SW480 (cell line): ENCODE measurements at places on chromosomes 13 and 19.

- peak; percentile 75 for DNase-seq
Observed at GRCh38 chr13:75481176-75482069, 546 bp downstream of the TBC1D4 start.

- DNase-seq, result peak; percentile 61
Observed at GRCh38 chr19:41588497-41589209, 12.7 kb downstream of the CEACAM21 start.

DNA sequence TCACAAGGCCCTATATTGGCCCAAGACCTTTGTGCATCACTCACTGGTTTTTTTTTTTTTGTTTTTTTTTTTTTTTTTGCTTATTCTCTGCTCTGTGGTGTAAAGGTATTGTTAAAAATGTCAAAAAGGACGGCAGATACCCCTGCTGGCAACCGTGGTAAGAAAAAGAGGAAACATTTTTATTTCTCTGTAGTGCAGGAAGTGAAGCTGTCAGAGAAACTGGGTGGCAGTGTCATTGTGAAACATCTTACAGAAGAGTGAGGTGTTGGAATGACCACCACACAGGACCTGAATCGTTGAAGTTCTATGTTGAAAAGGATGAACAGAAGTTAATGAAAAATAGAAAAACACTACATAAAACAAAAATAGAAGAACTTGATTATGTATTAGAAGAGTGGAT is 346.4 kb downstream of the FGF9 start:
- DNase-seq, result no peak

DNA sequence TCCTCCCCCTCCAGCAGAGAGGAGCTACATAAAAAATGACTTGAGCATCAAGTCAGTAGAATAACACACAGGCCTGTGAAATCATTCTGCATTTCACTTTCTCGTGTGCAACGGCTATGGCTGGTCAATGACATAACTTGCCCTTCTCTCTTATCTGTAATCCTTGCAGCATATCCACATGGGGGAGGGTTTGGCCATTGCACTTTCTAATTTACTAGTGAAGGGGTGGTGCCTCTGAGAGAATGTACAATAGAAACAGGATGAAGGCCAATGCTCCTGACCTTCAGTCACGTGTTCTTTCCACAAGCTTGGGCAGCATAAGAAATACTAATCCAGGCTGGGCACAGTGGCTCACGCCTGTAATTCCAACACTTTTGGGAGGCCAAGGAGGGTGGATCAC is 641.0 kb upstream of the ARGLU1 start:
- no peak for DNase-seq

DNA sequence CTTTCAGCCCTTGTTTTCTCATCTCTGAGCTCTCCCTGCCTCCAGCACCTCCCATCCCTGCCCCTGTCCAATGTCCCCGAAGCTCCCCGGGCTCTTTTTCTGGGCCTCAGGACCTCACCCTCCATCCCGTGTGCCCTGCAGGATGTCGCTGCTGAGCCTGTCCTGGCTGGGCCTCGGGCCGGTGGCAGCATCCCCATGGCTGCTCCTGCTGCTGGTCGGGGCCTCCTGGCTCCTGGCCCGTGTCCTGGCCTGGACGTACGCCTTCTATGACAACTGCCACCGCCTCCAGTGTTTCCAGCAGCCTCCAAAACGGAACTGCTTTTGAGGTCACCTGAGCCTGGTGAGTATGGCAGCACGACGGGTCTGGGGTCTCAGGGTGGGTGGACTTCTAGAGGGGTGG is 51.1 kb upstream of the CYP4F8 start:
- DNase-seq, result no peak

- DNase-seq, result no peak
Observed at GRCh38 chr13:47639738-47640447, 361.2 kb downstream of the SUCLA2 start.

GRCh38 chr19:12757544-12758274 is 6.1 kb downstream of the BEST2 start:
- DNase-seq, result peak; percentile 77

DNA sequence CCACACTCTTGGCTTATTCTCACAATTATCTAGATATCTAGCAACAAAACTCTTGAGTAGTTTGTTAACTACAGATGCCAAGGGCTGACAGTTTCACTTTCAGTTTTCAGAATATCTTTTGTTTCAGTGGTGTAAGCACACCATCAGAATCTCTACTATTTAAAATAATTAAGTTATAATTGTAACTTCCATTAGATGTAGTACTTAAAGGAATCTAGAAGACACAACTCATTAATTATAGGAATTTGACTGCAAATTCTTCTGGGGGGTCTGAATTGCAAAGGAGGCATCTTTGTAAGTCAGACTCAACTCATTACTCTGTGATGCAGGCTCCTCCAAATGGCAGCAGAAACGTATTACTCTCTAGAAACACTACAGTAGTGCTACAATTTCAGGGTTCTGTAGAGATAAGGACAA is 44.9 kb upstream of the USPL1 start:
- DNase-seq, result peak; percentile 56

DNA sequence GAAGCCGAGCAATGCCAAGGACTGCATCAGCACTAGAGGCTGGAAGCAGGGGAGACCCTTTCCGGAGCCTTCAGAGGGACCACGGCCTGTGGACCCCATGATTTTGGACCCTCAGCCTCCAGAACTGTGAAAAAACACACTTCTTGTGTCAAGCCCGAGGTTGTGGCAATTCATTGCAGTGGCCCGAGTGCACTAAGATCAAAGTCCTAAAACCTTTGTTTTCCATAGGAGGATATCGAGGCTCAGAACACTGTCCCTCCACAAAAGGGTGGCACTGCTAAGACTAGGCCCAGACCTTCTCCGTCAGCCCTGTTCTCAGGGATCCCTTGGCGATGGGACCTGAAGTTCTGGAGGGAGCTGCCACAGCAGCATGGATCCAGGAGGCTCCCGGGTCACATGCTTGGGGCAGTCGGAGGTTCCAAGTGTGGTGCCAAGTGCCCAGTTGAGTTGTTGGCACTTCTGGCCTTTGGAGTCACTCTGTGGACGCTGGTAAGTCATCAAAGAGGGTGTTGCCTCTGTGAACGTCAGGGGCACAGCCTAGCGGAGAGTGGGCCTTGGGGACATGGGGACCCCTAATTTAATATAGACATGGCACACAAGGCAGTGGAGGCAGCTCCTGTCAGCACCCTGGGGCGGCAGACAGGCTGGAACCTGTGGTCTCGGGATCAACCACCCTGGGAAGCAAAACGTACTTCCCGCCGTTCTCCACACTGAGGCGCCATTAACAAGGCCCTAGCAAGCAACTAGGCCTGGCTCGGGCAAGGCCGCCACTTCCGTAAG is 199.2 kb downstream of the COL4A1 start:
- DNase-seq, result no peak

- no peak for DNase-seq
Observed at GRCh38 chr19:32921624-32922023, 50.1 kb downstream of the CEP89 start.

- DNase-seq, result no peak
Observed at GRCh38 chr13:58300974-58301681, 669.6 kb downstream of the PCDH17 start.

DNA sequence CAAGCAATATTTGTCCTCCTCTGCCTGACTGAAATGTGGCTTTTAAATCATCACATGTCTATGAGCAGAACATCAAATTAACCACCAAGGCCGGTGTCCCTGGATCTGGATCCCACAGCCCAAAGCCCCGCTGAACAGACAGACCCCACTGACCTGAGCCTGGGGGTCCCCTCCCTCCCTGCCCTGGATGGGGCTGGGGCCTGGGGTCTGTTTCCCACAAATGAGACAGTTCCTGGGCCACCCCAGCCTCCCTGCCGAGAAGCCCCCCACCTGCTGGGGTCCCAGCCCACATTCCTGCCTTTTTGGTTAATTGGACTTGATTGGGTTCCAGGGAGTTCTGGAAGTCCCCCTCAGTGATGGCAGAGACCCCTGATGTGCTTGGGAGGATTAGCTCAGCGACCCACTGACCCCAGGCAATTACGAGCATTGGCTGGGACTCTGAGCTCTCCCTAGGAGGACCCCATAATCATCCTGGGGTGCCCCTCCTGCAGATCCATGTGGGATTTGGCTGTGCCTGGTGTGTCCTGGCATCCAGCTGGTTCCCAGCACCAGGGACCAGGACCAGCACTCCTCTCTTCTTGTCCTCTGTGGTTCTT is 19.4 kb upstream of the CPAMD8 start:
- DNase-seq, result no peak

GRCh38 chr19:42255766-42256745 is 1.1 kb upstream of the ERF start:
- peak; percentile 65 for DNase-seq

GRCh38 chr13:47481536-47481935 is 519.5 kb downstream of the SUCLA2 start:
- DNase-seq, result no peak

GRCh38 chr19:38564981-38565690 is 52.6 kb downstream of the MAP4K1 start:
- DNase-seq, result no peak

GRCh38 chr13:98420554-98421175 is 156.2 kb downstream of the STK24 start:
- DNase-seq, result no peak

- no peak for DNase-seq
Observed at GRCh38 chr19:29325241-29325975, 112.5 kb upstream of the UQCRFS1 start.

DNA sequence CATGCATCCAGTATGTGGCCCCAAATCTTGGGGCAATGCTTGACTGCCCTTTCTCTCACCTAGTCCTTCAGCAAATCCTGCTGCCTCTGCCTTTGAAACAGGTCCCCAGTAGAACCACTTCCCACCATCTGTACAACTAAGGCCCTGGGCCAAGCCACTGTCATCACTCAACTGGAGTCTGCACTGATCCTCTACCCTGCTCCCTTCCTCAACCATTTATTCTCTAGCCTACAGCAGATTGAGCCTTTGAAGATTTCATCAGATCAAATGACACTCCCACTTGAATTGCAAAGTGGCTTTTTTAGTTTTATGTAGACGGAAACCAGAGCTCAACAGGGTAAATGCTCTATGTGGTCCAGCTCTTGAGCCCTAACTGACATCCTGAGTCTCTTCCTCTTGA is 43.5 kb downstream of the ATP8A2 start:
- no peak for DNase-seq

- no peak for DNase-seq
Observed at GRCh38 chr13:105957769-105958438, 577.6 kb downstream of the EFNB2 start.

DNA sequence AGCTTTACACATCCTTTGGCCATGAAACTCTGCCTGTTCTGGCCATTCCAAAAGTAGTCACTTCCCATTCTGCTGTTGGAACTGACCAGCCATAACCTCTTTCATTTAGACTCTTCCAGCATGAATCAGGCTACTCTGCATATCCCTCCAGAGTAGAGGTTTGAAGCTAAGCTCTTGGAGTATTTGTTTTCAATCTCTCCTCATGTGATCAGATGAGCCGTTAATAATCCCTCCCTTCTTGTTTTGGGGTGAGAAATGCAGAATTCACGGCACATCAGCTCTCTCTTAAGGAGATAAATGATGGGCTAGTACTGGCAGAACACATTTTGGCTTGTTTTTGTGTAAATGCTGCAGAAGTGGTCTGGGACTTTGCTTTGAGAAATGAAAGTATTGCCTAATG is 519.9 kb downstream of the PCDH17 start:
- DNase-seq, result no peak

GRCh38 chr13:36897054-36897616 is 22.9 kb downstream of the SMAD9 start:
- DNase-seq, result no peak

DNA sequence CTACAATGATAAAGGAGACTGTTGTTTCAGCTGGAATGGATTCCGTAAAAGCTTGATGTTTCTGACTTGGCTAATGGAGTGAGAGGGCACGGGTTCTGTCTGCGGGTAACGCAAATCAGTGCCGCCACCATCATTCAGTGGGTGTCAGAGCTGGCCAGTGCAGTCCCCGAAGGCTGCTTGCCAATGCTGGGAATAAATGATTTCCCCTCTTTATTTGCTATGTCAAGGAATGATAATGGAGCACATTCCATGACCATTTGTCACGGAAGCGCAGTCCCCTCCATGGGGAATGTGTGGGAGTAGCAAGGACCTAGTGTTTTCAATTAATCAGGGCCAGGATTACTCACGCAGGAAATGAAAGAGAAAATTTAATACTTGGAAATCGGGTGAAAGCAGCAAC is 899.3 kb downstream of the UQCRFS1 start:
- DNase-seq, result peak; percentile 28

- no peak for DNase-seq
Observed at GRCh38 chr13:101291646-101292515, 124.4 kb downstream of the NALCN start.
